ENCODE measurements at places on chromosomes 3 and 15. TPM values are rescaled to one million over a fixed set of nuclear protein-coding genes. Genes with fewer than 3 reads are reported as not detected.

GRCh38 chr3:141414800-141415462, 46.6 kb downstream of the ZBTB38 start:
- H3K27ac ChIP-seq = peak overlapping the region; percentile 99
- peaks cover 20% of the 10 kb centered on the region for H3K36me3 ChIP-seq
- no peak for DNase-seq

- no peak overlapping the region for H3K27ac ChIP-seq
- H3K27me3 ChIP-seq = no peaks in the 10 kb centered on the region
- DNase-seq = no peak
- H3K4me1 ChIP-seq = peaks cover 54% of the 10 kb centered on the region
Observed at GRCh38 chr3:63969876-63970275, 53.4 kb downstream of the PSMD6 start.

DNA sequence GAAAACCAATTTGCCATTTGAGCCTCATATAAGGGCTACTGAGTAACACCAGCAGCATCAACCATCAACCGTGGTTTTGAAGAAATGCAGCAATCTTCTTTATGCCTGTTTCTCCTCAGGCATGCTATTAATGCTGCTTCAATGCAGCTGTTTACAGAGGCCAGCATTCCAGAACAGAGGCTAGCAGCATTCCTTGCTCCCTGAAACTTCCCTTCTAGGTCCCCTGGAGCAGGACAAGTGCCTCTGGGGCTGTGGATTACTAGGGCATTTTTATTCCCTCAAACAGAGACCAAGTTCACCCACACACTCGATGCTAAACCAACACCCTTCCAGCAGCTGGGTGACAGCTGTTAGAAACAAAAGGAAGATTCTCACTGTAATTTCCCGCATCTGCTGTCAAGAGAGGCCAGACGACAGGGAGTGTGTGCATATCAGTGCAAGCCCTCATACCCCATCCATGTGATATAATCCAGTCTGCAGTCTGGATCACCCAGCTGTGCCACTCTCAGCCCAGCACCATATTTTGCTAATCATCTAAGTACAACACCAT, 57.5 kb downstream of the HOMER2 start:
- no peaks in the 10 kb centered on the region for H3K36me3 ChIP-seq
- H3K27ac ChIP-seq = no peak overlapping the region
- H3K4me1 ChIP-seq = no peaks in the 10 kb centered on the region
- no peak for DNase-seq

Gene IL12A
- 0.56 TPM for total RNA-seq

Gene BTLA
- 0.20 TPM for total RNA-seq

DNA sequence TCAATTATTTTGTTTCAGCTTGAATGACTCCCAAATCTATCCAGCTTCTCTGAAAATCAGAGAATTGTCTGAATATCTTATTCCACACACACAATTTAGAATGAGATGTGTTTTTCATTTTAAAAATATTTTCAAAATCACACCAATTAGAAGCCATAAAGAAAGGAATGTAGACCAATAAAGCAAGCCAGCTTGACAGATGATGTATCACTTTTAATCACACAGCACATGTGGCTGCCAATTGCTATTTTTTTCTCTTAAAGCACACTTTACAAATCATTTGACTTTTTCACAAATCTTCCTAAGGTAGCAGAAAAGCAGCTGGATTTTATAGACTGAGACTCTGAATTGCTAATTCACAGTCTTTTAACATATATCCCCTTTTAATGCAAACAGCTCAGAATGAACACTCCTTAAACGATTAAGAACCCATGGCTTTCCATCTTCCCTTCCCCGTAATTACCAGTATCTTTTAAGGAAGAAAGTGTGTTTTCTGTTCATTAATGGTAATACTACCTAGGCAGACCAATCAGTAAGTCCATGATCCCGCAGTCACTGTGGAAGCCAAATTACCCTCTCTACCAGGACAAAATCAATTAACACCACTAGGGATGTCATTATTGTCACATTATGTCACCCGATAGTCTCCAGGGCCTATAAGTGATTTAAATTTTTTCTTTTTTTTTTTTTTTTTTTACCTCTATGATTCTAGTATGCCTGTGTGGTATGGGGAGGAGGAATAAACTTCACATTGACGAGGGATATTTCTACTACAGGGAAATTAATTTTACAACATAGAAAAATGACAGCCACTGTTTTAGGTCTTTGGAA, 250.0 kb upstream of the VEPH1 start:
- H3K4me1 ChIP-seq = no peaks in the 10 kb centered on the region
- no peaks in the 10 kb centered on the region for H3K27me3 ChIP-seq
- no peak overlapping the region for H3K27ac ChIP-seq
- H3K36me3 ChIP-seq = no peaks in the 10 kb centered on the region
- DNase-seq = no peak

GRCh38 chr3:172334671-172335207, 113.5 kb downstream of the GHSR start:
- H3K36me3 ChIP-seq = peaks cover 96% of the 10 kb centered on the region
- H3K4me1 ChIP-seq = no peaks in the 10 kb centered on the region
- no peak for DNase-seq

GRCh38 chr3:31106204-31106603, 211.7 kb upstream of the GADL1 start:
- no peaks in the 10 kb centered on the region for H3K27me3 ChIP-seq
- no peaks in the 10 kb centered on the region for H3K4me1 ChIP-seq
- H3K27ac ChIP-seq = no peak overlapping the region
- H3K36me3 ChIP-seq = no peaks in the 10 kb centered on the region

- H3K36me3 ChIP-seq = no peaks in the 10 kb centered on the region
- H3K27ac ChIP-seq = no peak overlapping the region
- H3K4me3 ChIP-seq = no peak overlapping the region
- no peaks in the 10 kb centered on the region for H3K27me3 ChIP-seq
- H3K4me1 ChIP-seq = peaks cover 35% of the 10 kb centered on the region
Observed at GRCh38 chr3:178386880-178387279, 149.4 kb upstream of the KCNMB2 start.

Data from heart left ventricle (tissue), 16 donors.